ENCODE measurements at places on chromosomes 2 and 18.

DNA sequence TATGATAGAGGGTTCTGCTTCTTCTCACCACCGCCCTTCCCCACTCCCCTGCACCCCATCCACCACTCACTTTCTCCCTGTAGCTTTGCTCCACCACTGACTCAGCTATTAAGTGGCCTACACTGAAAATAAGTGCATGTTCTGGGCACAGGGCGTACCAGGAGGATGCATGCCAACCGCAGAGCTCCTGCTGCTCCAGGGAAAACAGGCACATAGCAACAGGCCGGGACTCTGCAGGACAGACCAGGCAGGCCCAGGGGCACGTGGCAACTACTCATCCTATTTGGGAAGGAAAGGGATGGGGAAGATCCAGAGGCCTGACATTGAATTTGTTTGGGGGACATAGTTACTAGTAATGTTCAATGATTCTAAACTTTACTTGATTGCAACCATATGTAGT lies 28.4 kb downstream of the ARL4C start:
- no peak for DNase-seq

- no peak for DNase-seq
These were observed 65.6 kb downstream of the SCG2 start for GRCh38 chr2:223536546-223536945.

DNA sequence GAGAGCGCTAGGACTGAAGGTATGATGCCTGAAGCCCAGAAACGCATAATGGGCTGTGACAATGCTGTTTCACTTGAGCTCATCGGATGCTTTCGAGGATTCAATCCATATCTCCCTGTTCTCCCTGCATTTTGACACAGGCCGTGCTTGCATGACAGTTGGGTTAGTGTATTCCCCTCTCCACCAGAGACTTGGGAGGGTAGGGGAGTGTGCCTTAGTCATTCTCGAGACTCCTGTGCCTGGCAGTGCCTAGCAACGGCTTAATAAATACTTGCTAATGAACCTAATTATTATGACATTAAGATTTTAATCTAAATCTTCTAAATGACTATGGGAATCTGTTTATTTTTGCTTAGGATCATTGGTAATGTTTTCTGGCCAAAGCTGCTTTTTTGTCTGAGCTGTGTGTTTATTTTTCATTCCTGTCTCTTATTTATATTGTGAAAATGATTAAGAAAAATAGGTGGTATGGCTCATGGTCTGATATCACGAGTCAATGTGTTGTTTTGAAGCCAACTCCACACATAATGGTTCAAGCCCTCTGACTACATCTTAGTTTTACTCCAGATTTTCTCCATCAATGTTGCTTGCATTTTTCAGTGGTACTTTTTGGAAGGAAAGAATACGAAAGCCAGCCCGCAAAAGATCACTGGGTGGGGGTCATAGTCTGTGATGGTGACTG lies 61.3 kb downstream of the NEDD4L start:
- DNase-seq = no peak

DNA sequence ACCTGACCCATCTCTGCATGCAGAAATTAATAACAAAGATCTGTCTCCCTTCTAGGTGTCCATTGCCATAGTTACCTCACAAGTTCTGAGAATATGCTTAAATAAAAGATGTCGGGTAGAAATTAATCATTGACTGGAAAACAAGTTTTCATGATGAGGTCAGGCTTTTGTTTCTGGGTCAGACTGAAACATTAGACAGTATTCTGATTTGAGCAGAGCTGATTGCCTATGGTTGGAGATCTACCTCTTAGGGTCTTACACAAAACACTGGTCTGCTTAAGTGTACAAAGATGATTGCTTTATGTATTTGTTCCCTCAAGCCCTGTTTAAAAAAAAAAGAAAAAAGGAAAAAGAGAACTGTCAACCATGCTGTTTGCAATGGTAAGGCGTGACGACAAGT lies 956.4 kb downstream of the CPS1 start:
- no peak for DNase-seq

DNA sequence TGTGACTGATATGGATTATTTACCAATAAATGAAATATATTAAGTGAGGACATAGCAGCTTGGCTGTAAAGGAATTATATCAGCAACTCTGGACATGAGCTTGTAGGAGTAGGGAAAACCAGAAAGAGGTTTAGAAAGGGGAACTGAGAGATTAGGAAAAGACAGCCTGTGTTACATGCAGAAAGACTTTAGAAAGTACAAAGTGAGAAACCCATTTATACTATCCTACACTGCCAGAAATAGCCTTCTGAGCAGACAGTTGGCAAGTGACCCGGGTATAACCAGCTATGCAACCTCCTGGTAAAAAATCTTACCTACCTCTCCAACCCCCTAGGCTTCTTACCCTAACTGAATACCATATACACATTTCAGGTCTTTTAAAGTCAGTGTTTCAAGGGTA lies 134.1 kb downstream of the ANKRD44 start:
- no peak for DNase-seq
